ENCODE measurements at places on chromosomes 4 and X. TPM values are rescaled to one million over a fixed set of nuclear protein-coding genes. Genes with fewer than 3 reads are reported as not detected.
A peak's percentile ranks its signal among the peaks of the same experiment; 100 is the strongest.

The EPHA5 gene
- total RNA-seq, result under 0.01 TPM

DNA sequence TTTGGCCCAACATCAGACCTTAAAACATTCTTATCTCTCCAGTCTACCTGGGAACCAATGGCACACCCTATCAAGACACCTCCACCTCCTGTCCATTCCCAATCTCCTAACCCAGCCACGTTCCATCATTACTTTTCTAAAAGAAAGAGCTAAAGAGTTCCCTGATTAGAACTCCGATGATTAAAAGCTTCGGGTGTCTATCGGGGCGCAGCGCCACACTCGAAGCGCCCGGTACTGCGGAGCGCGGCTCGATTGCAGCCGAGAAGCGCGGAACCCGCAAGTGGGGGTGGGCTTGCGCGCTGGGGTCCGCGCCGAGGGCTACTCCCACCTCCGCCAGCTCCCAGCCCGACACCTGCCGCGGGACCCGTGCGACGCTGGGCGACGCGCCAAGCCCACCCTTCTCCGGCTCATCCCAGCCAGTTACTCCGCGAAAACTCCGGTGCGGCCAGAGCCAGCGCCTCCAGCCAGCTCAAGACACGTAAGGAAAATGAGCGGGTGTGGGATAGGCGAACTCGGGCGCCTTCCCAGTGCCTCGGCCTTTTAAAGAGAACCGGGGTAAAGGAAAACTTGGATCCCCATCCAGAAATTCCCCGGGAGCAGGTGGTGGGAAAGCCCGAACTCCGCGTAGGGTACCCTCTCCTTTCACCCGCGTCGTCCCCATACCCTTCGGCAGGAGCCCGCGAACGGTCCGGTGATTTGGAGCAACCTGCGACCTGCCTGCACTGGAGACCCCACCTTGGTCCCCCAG, 593 bp downstream of the NPY1R start:
- DNase-seq, result peak; percentile 25

DNA sequence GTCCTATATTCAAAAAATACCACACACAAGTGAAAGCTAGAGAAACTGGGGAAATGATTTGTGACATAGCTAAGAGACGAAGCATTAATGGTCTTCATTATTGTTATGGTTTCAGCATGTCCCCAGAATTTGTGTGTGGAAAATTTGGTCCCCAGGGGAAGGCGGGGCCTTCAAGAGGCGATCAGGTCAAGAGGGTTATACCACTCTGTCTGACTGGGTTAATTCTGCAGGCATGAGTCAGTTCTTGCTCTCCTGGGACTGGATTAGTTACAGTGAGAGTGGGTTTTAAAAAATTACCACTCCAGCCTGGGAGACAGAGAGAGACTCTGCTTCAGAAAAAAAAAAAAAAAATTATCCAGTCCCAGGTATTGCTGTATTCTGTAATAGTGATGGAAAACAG, 2.1 kb upstream of the MTNR1A start:
- DNase-seq, result no peak

The GYG2 gene
- total RNA-seq, result 0.40 TPM

DNA sequence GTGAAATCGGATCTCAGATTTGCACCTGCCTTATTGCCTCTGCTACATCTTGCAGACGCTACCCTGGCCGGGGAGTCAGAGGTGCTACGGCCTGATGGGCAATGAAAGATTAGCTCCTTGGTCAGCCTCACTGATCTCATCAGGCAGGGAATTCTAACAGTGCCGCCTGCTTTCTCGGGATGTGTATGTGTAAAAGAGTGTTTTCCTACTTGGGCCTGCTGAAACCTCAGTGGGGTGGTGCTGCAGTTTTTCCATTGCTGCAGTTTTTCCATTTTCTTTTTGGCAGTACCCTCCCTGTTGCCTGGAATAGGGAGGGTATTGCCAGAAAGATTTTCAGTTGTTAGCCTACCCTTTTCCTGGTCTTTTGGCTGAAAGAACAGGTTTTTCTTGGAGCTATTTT, 117.5 kb downstream of the CDKL5 start:
- no peak for DNase-seq

The FAM184B gene
- not detected for total RNA-seq

The ASMTL gene
- 12.2 TPM for total RNA-seq

DNA sequence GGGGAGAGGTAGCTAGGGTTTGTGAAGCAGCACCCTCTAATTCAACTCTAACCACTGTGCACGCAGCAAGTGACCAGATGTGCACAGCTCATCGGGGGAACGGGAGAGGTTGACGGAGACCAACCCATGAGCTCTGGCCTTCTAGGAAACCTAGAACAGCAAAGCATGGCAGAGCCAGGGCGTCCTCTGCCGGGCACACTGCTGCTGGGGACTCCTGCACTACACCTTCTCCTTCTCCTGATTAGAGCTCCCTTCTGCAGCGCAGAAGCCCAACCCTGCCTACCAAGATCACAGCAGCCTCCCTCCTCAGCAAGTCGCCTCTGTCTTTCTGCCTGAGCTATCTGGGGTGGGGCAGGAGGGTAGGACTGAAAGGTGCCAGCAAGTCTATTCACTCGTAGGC, 252.3 kb upstream of the PSAPL1 start:
- no peak for DNase-seq

- no peak for DNase-seq
Observed at GRCh38 chrX:11789809-11790208, 31.8 kb downstream of the MSL3 start.

DNA sequence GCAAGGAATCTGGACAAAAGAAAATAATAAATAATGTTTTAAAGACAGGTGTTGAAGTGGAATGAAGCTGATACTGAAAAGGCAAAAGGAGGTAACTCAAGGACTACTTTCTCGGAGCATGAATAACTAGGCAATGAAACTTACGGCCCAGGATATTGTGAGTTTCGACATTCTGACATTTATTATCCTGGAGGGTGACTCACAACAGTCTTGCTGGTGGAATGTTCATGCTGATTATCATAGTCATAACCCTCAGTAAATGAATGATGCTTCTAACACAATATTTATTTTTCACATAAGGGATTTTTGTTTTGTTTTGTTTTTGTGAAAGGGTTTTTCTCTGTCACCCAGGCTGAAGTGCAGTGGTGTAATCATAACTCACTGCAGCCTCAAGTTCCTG, 147.0 kb upstream of the HPGD start:
- DNase-seq, result no peak

DNA sequence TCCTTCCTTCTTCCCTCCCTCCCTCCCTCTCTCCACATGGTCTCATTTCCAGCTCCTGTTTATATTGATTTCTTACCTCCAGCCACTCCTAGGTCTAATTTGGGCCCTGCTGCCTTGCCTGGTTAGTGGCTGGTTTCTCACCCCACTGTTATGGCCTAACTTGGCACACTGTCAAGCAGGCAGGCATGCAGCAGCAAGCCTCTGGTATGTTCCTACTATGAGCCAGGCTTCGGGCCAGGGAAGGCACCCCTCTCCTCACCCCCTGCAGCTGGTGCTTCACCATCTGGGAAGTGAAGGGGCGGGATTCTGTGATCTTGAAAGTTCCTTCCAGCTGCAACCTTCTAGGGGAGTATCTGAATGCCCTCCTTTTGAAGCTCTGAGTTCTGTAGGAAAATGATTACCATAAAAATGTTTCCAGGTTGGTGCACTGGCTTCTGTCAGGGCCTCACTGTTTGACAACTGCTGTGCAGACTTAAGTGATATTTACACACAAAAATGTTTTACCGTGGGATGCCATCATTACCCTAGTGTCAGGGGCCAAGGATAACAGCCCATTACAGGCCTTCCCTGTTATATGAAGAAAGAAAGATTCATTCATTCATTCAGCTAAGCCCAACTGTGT, 10.1 kb upstream of the VMA21 start:
- DNase-seq, result no peak

- DNase-seq, result no peak
Observed at GRCh38 chr4:26471890-26472289, 18.4 kb downstream of the CCKAR start.

The EDA2R gene
- 0.60 TPM for total RNA-seq

DNA sequence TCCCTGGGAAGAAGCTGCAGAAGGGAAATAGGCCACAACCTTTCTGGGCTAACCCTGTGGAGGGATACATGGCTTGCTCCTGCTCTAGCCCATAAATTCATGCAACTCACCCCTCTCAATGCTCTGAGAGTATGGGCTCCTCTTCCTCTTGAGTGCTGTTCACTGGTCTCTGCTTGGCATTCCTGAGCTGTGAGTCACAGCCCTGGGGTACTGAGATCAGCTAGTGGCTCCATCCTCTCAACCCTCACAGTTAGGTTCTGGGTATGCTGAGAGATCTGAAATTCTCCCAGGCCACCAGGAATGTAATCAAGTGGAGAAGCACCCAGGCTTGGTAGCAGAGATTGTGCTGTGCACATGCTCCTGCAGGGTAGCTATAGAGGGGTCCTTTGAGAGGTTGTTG, 60.6 kb upstream of the SPANXN2 start:
- no peak for DNase-seq

GRCh38 chr4:104416725-104417356, 77.9 kb downstream of the CXXC4 start:
- no peak for DNase-seq

GRCh38 chrX:38999967-39000745, 198.9 kb downstream of the MID1IP1 start:
- no peak for DNase-seq

The PHEX gene
- 0.87 TPM for total RNA-seq

DNA sequence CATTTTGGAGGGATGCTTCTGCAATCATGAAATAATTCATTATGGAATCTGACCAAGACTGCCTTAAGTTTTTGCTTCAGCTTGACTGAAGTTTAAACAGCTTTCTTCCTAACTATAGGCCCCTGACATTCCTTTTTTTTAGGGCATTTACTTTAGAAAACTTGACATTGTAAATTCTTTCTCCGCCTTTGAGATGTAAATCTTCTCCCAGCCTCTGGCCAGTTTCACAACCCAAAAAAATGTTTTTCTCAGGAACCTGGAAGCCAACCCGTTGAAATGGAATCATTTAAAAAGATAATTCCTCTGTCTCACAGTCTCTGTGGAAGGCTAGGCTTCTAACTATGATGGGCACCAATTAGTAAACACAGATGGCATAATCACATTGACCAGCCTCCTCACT, 710.4 kb upstream of the PABPC4L start:
- no peak for DNase-seq

- peak; percentile 45 for DNase-seq
Observed at GRCh38 chrX:132615391-132616131, 126.7 kb upstream of the MBNL3 start.

The OTC gene
- 1.2 TPM for total RNA-seq

The NPY1R gene
- total RNA-seq, result not detected

- DNase-seq, result no peak
Observed at GRCh38 chr4:16550531-16550930, 324.3 kb upstream of the TAPT1 start.

GRCh38 chr4:169823685-169824084, 65.9 kb upstream of the HPF1 start:
- DNase-seq, result peak; percentile 91

GRCh38 chr4:176791591-176792325, 964 bp downstream of the VEGFC start:
- peak; percentile 76 for DNase-seq

DNA sequence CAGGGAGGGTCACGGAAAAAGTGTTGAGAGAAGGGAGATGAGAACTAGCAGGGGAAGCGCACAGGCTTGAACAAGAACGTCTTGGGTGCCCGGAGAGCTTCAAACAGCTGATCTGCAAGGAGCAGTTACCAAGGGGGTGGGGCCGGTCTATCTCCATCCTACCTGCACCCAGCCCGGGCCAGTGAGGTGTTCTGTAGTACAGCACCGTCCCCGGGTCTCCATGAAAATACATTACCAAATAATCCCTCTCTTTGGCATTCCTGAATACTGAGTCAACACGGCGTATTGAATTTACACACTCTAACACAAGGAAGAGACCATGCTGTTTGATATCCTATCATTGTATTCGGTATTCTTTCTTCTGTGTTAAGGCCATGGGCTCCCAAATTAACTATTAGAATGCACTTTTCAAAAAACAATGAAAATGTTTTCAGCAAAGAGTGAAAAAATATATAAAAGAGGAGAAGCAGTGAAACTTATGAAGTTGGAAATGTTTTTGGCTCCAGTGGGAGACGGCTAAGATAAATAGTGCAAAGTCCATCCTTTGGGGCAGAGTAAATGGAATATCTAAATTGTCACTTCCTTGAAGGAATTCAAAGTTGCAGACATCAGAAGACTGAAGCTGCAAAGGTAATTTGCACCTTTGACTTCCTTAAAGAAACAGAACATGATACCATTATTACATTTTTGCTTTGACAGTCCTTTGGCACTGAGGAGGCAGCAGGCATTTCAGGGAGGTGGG, 90.3 kb downstream of the DHRSX start:
- no peak for DNase-seq

The FGA gene
- total RNA-seq, result not detected

The MSX1 gene
- 0.40 TPM for total RNA-seq

GRCh38 chrX:13638021-13638420, 14.9 kb upstream of the TCEANC start:
- DNase-seq, result no peak

The SHISA3 gene
- 0.44 TPM for total RNA-seq

GRCh38 chrX:41958861-41959260, 35.5 kb upstream of the CASK start:
- no peak for DNase-seq

DNA sequence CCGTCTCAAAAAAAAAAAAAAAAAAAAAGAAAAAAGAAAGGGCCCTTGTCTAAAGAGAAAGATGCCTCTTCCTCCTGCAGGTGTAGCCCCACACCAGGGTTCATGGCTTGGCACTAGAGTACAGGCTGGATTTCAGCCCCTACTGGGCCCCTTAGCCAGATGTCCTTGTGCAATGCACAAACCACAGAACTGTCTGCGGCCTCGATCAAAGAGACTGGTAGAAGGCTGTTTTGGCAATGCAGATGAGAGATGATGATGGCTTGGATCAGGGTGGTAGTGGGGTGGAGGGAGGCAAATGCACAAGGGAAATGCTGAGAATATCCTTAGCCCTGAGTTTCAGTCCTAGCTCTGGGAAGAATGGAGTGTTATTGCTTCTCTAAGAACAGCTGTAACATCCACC, 26.5 kb upstream of the TSR2 start:
- no peak for DNase-seq

GRCh38 chr4:1044469-1045192, 33.2 kb downstream of the FGFRL1 start:
- DNase-seq, result no peak

The XG gene
- total RNA-seq, result 0.22 TPM

GRCh38 chr4:182729516-182729915, 187.7 kb downstream of the DCTD start:
- no peak for DNase-seq

DNA sequence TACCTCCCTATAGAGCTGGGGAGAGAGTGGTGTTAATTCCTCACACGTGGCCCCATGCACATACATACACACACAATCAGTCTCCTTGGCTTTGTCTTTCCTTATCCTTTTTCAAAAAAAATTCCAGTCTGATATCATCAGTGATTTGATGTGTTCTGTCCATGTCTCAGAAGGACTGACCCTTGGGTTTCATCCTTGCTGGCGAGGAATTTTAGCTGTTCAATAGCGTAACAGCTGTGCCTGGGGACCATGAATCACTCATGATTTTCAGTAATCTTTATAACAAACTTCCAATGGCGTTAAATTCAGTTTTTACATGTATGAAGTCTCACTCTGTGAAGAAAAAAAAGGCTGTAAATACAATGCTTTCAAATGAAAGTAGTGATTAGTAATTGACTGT, 204.6 kb downstream of the RBMX2 start:
- no peak for DNase-seq

Data from lung microvascular endothelial cell (primary cell).